ENCODE measurements at places on chromosomes 13 and 19. TPM values are rescaled to one million over a fixed set of nuclear protein-coding genes. Genes with fewer than 3 reads are reported as not detected.

DNA sequence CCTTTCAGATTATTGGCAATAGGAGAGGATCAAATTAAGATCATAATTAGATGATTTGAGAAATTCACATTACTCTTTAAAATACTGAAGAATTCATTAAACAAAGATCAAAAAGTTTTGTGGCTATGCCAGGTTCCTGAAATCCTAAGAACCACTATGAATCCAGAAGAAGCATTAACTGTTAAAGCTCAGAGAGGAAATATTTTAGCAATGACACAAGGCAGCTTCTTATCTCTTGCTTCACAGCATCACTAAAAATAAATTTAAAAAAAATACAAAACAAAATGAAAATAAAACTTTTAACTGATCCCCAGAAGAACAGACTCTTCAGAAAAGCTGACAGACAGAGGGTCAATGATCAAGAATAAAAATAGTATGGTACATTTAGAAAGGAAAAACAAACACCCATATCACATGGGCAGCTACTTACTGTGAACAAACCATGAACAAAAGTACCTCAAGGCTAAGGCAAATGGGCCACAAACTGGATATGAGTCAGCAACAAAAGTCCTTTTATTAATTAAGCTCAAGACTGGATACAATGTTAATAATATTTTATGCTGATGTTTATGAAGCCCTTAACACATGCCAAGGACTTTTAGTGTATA is 19.6 kb downstream of the RNF6 start:
- no peak for DNase-seq

GRCh38 chr13:97286317-97287046 is 64.3 kb downstream of the MBNL2 start:
- DNase-seq = no peak

DNA sequence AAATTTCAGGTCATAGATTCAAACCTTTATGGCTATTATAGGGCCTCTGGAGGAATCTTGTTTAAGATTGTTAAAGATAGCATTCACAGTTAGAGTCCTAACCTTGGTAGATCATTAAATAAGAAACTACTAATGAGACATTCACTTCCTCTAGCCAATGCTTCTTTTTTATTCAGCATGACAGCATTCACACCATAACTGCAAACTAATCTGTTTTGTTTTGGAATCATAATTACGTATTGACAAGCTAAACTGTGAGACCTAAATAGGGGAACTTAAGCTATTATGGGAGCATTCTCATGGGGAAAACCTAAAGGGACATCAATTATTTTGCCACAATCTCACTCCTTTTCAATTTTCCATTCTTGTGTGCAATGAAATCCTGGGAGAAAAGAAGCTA is 653.8 kb downstream of the PCDH9 start:
- DNase-seq = no peak

- DNase-seq = no peak
These were observed 387.3 kb downstream of the LIG4 start for GRCh38 chr13:107827840-107828549.

DNA sequence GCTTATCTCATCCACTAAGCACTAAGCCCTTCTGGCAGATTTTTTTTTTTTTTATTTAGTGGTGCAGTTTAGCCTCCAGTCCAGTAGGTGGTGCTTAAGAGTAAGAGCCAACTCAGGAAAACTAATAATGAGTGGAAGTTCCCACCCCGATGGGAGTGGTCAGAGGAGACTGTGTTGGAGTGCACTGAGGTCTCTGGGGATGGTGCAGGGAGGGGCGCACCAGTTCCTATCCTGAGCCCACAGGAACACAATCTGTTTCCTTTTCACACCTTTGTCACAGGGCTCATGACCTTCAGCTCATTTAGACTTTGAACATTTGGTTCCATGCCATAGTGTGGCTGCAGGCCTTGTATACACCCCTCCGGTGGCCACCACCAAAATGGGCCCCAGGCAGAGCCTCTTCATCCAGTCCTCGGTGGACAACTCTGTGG is 367.4 kb downstream of the SPRY2 start:
- no peak for DNase-seq

The BRSK1 gene
- 5.8 TPM for polyA plus RNA-seq

DNA sequence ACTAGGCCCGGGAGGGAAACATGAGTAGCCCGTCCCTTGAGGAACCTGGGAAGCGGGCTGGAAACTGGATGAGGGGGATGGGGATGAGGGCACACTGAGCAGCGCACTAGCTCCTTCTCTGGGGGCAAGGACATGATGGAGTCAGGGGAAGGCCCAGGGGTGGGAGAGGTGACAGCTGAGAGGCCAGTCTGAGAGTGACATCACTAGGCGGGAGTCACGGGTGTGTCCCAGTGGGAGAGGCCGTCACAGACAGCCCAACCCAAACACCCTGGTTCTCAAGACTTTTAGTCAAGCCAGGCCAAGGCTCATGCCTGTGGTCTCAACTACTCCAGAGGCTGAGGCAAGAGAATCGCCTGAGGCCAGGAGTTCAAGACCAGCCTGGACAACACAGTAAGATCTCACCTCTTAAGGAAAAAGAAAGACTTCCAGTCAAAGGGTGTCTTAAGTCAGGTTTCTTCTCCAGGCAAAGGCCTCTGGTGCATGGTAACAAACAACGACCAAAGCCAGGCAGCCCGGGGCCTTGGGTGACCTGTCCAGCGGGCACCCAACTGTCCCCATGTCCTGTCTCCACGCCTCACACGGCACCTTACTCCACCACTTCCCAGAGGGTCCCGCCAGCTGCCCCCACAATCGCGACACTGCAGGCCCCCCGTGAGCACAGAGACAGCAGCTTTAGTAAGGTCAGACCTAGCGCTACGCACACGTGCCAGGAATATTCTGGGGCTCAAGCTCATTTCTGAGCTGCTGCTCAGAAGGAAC is 25.5 kb upstream of the TIMM44 start:
- DNase-seq = no peak

DNA sequence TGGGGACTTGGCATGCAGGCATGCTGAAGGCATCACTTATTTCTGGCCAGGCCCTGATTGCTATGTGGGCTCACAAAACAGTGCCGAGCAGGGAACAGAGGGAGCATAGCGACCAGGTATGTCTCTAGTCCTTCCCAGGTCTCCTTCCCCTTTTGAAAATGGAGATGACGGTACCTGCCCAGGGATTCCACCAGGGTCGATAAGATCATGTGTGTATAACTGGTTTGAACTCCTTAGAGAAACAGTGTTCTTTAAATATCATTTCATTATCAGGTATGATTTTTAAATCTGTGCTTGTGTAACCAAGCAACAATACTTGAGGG is 280.6 kb downstream of the FOXO1 start:
- DNase-seq = no peak

DNA sequence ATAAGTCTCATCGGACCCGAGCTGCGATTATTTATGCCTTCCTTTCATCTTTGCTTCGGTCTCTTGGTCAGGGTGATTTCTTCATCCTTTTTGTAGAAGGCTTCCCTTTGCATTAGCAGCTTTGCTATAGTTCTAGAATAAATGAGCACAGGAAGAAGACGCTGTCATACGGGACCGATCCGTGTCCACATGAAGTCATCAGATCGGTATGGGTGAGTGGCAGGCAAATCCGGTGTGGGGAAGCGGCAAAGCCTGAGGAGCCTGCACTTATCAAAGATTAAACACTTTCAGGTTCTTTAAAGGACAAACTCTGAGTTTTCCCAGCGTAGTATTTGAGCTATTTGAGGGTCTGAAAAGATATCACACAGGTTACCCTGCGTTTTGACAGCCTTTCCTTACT is 119.3 kb downstream of the IRS2 start:
- DNase-seq = no peak

DNA sequence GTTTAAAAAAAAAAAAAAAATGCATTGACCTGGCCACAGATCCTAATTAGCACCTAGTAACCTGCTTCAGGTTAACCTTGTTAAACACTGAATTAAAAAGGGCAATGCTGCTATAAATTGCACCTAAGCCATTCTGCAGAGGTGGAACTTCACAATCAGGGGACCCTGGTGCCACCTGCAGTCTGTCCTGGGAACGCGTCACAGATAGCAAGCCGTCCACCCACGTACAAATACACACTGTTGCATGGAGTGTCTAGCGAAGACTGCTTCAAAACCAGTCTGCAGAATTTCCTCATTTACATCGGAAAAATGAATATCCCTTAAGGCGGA is 169.3 kb downstream of the COL4A1 start:
- no peak for DNase-seq

DNA sequence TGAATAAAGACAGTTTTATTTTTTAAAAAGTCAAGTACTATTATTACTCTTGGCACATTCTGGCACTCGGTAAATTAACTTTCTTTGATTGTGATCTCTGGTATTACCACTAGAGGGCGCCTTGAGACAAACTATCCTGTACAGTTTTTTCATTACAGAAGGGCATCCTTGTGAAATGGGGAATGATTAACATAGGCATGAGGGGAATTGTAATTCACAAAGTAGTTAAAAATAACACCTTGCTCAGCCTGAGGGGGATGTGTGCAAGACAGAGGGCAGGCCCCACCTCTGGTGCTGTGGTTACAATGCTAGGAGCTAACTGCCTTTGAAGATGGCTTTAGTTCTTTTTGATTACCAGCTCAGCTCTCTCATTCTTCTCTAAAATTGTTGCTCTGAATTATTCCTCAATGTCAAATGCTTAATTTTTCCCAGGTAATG is 24.2 kb upstream of the C1QTNF9B start:
- no peak for DNase-seq

GRCh38 chr13:59229401-59229800 is 934.3 kb downstream of the DIAPH3 start:
- DNase-seq = no peak

DNA sequence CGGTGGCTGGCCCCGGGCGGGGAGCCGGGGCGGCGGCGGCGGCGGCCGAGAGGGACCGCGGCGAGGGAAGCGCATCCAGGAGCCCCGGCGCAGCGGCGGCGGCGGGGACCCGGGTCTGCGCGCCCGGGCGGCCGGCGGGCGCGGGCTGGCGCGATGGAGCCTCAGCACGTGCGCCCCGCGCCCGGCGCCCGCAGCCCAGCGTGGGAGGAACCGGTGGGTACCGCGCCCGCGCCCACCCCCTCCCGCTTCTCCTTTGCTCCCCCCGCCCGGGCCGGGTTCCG is 7.8 kb upstream of the DGKH start:
- no peak for DNase-seq

- DNase-seq = no peak
These were observed 440.8 kb downstream of the TDRD3 start for GRCh38 chr13:60837806-60838205.

The ATXN8OS gene
- 0.46 TPM for polyA plus RNA-seq

- no peak for DNase-seq
These were observed 792.9 kb downstream of the LIG4 start for GRCh38 chr13:107422421-107422820.

The SNAPC2 gene
- polyA plus RNA-seq = 22.8 TPM

The KLC3 gene
- polyA plus RNA-seq = 0.41 TPM

The IGSF23 gene
- not detected for polyA plus RNA-seq

The NLRP7 gene
- polyA plus RNA-seq = not detected

The MEIS3 gene
- 6.5 TPM for polyA plus RNA-seq

DNA sequence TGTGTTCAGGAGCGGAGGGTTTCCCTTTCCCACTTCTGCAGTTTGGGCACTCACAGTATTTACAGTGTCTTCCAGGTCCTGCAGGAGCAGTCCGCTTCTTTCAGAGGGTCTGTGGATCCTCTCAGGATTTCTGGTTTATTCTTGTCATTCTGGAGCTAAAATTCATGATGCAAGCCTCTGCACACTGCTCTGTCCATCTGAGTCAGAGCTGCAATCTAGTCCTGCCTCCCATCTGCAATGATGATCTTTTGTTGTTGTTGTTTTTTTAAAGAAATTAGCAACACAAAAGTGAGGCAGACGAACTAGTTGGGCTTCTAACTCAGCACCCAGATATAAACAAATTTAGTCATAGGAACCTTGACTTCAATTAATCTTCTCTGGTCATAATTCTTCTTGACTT is 86.5 kb downstream of the DLEU7 start:
- DNase-seq = no peak

The CUL4A gene
- polyA plus RNA-seq = 72.9 TPM

GRCh38 chr13:50286324-50286723 is 271.1 kb downstream of the KCNRG start:
- no peak for DNase-seq

DNA sequence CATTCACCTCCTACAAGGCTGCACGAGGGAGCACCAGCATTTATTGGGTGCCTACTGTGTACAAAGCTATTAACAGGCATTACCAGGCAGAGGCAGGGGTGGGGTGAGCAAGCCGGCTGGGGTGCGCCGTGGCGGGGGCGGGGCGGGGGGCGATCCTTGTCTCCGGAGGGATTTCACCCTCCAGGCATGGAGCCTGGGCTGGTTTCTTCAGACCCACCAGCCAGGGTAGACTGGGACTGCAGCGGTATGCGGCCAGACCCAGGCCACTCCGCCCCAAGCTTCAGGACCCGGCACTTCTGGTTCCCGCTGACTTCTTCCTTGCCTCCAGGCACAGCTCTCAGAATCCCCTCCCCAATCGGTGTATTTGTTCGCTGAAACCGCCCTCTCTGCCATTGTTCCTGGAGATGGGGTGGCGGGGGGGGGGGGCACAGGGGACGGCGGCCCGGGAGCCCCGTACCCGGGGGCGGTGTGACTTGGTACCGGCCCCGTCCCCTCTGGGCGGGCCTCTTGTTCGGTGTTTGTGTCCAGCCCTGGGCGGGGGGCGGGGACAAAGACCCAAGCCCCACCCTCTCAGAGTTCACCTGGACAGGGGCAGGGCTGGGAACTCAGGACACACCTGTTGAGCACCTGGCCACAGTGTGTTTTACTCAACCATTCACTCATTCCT is 14.4 kb downstream of the TJP3 start:
- no peak for DNase-seq

The JUNB gene
- polyA plus RNA-seq = 36.5 TPM

DNA sequence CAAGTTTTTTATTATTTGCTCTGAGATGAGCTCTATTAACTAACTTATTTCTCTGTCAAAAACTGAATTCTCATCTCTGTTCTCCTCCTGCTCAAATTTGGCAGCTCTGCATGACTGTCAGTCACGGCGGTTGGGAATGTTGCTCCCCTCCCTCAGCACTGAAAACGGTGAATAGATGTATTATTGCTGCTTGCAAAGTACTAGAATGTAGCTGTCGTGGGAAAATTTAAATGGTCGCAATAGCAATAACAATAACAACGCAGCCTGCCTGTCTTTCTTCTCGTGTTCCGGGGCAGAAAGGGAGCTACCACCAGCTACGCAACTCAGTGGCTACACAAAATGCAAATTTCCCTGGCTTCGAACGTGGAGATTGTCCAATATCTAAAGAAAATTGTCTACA is 125.6 kb upstream of the FRY start:
- DNase-seq = no peak

DNA sequence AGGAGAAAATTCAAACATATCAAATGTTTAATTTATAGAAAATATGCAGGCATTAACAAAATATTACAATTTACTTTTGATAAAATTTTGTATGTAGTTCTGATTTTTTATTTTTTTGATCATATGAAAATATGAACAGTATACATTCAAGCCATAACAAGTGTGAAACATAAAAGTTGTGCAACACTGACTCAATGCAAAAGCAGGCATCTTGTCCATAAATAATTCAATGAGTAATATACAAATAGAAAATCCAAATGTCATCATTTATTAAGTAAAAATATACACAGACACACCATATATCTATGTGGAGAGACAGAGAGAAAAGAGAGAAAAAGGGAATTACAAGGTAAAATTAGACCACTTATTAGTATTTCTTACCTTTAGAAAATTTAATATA is 1183.9 kb downstream of the SLITRK1 start:
- no peak for DNase-seq

Data from hindlimb muscle (tissue), 1 donor.